ENCODE measurements at places on chromosomes 4 and X.

DNA sequence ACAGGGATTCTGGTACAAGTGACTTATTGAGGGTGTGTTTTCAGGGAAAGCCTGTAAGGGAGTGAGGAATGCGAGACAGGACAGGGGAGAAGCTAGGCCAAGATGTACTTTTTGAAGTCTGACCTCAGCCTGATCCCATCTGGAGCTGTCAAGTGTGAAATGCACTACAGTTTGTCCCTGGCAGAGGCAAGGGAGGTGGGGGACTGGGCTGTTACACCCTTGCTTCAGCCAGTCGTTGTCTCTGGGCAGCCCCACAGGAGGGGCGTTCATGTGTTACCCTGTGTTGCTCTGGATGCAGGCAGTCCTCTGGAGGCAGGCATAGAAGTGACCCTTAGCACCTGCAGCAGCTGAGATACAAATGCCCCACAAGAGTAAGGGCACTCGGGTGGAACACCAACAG is 25.8 kb downstream of the PPEF1 start:
- no peak for DNase-seq
- H3K36me3 ChIP-seq: no peaks in the 10 kb centered on the region
- H3K27me3 ChIP-seq: peaks cover 2% of the 10 kb centered on the region
- H3K27ac ChIP-seq: no peak overlapping the region

DNA sequence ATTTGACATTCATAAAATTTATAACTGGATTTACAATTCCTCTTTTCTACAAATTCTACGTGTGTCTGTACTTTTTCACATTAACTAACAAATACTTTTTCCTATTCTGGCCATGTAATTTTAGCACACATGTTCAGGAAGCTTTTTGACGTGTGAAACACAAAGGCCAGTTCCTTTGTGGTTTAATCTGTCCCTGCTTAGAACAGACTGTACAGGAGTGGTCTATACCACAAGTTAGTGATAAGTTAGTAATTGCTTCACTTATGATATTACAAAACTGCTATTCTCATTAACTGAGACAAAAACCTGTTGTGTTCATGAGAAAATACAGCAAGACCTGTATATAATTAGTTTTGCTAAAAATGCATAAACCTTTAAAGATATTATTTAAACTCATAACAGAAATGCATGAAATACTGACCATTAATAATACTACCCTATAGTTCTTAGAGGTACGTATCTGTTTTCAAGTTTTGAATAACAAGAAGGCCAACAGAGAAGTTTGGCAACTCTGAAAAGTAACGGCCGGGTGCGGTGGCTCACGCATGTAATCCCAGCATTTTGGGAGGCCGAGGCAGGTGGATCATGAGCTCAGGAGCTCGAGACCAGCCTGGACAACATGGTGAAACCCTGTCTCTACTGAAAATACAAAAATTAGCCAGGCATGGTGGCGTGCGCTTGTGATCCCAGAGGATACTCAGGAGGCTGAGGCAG is 13.7 kb upstream of the AREG start:
- no peaks in the 10 kb centered on the region for H3K27me3 ChIP-seq
- DNase-seq: no peak

GRCh38 chr4:123484291-123484926 is 87.8 kb downstream of the SPRY1 start:
- H3K27me3 ChIP-seq: peaks cover 5% of the 10 kb centered on the region
- H3K27ac ChIP-seq: peak overlapping the region; percentile 62
- DNase-seq: no peak
- peaks cover 14% of the 10 kb centered on the region for H3K4me1 ChIP-seq
- H3K4me3 ChIP-seq: no peak overlapping the region
- H3K36me3 ChIP-seq: no peaks in the 10 kb centered on the region

GRCh38 chrX:39301036-39301435 is 499.8 kb downstream of the MID1IP1 start:
- H3K36me3 ChIP-seq: peaks cover 4% of the 10 kb centered on the region
- no peak overlapping the region for H3K27ac ChIP-seq
- H3K4me1 ChIP-seq: no peaks in the 10 kb centered on the region
- H3K27me3 ChIP-seq: no peaks in the 10 kb centered on the region
- no peak overlapping the region for H3K4me3 ChIP-seq
- DNase-seq: no peak
